Fibroblast of skin of left biceps (primary cell): ENCODE measurements at places on chromosomes 7 and 10.

GRCh38 chr10:130967161-130967560 lies 344.4 kb downstream of the TCERG1L start:
- no peak for DNase-seq

- no peak for DNase-seq
These were observed 245.2 kb downstream of the TNS3 start for GRCh38 chr7:47336472-47337425.

DNA sequence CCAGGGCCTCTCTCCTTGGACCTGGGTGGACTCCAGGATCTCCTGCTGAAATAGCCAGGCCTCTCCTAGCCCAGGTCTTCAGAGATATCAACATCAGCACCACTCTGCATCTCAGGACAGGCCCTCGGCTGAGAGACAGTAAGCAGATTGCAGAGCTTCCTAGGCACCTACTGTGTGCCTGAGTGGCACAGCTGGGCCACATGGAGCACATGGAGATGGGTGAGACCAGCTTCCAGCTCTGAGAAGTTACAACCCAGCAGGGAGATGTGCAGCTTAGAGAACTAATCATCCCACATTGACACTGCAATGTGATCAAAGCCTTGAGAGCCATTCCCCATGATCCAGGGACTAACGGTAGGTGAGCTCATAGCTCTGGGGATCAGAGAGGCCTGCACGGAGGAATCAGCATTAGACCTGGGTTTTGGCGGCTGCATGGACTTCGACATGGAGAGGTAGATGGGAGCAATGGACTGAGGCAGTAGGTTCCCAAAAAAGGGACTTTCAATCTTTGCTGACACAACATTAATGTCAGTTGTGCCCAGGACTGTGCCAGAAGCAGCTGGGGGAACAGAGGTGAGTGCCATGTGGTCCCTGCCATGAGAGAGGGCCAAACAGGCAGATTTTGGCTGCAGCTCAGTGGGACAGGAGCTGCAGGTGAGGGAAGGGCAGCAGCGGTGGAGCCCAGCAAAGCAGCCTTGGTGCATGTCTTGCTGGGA lies 76.0 kb upstream of the LEP start:
- DNase-seq = no peak

DNA sequence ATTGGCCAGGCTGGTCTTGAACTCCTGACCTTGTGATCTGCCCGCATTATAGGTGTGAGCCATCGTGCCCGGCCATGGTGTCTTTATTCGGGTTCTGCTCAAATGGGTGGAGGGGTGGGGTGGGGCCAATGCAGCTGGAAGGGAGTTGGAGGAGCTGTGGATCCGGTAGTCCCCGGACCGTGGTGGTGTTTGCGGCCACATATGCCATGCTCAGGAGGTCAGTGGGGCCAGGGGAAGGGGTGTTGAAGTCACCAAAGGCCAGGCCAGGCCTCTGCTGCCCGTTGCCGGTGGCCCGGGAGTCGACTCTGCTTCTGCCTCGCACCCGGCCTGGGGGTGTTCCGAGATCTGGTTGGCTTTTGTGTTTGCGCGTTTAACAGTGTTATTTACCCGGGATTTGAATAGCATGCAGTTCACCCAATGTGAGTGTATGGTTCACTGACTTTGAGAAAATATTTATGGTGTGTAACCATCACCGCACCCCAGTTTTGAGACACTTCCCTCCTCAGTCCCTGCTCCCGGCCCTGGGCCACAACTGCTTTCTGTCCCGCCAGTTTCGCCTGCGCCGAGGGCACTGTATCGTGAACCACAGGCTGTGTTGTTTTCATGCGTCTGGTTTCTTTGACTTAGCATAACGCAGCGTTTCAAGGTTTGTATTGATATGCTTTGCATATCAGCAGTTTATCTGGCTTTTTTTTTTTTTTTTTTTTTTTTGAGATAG lies 10.7 kb downstream of the INPP5A start:
- no peak for DNase-seq

DNA sequence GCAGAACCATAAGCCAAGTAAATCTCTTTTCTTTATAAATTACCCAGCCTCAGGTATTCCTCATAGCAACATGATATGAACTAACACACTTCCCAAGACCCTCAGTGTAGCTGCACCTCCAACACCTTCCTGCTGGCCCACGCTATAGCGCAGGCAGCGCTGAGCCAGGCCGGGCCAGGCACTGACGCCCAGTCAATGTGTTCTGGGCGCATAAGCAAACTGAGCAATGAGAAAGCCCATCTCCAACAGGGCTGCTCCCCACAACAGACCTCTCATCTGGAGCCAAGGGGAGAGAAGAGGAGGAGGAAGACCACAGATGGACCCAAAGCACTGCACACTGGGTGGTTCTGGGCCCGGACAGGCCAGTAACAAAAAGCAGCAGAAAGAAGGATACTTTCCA lies 40.8 kb downstream of the FAM53B start:
- DNase-seq = no peak

DNA sequence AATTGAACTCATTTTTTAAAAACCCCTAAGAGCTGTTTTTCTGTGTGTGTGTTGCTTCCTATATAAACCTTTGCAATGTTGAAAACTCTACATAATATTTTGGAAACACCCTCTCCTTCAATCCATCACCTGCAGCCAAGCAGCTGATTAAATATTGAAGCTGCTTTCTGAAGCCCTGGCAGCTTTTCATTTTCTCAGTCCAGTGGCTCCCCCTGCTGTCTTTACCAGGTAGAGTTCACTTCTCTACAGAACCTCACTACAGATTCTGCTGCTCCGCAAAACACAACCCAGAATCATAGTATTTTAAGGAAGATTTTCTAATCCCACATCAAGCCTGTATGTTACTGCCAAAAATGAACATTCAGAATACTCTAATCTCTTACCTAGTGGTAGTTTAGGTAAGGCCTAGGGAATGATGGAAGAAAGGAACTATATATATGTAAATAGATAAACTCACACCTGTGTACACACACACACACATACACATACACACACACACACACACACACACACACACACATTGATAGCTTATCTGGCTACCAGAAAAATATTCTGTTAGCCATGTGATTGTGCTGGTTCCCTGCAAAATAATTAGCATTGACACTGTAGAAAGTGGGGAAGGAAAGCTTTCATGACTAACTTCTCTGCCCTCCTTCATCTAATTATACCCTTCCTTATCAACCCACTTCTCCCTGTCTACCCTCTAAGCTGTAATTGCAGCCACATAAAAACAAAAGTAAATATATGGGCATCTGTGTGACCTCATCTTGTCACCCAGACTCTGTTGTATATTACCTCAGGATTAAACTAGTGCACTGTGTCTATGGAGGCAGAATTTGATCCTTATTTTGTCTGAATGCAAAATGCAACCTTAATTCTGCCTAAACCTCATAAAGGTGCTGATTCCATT lies 229.5 kb upstream of the FZD1 start:
- DNase-seq = peak; percentile 26

DNA sequence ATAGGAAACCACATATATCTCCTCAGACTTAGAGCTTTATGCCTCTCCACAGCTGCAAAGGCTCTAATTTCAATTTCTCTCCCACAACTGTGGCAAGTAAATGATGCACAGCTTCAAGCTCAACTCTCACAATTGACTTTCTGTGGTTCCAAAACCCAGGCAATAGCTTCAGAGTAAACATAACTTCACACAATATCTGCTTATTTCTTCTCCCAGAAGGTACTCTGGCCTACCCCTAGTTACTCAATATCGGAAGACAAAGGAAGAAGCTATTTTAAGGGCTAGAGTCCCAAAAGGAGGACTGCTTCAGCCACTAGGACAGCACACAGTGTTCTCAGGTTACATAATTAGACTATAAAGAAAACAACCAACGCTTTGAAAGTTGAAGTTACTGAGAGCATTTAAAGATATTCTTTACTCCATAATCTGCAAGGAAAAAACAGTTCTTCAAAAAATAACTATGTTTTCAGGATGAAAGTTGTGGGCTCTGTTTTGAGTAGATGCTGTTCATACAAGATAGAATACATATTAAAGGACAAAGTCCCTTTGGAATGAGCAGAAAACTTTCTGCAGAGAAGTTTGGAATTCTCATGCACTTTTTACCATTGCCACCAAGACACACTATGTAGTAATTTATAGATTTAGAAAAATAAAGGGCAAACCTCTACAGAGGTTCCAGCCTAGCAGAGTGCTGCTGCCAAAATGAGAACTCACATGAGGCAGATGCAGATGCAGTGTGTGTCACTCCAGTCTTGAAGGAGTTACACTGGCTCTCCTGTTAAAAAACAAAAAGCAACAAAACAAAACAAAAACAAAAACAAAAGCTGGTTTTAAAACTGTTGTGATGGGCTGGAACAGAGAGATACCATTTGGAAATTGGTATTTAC lies 81.8 kb downstream of the NT5C2 start:
- DNase-seq = no peak

DNA sequence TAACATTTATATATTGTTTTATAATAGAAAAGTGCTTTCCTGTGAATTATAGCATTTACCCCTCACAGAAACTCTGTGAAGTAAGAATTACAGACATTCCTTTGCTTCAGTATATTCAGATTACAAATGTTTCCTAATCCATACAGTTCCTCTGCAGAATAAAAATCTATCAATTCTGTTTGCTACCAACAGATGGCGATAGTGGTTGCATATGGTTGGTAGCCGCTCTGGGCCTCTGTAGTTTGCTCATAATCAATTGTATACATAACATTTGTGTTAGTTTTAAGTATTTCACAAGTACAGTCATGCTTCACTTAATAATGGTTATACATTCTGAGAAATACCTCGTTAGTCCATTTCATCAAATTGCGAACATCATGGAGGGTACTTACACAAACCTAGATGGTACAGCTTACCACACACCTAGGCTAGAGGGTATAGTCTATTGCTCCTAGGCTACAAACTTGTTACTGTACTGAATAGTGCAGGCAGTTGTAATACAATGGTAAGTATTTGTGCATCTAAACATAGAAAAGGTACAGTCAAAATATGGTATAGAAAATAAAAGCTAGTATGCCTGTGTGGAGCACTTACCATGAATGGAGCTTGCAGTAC lies 94.4 kb upstream of the STEAP4 start:
- no peak for DNase-seq

DNA sequence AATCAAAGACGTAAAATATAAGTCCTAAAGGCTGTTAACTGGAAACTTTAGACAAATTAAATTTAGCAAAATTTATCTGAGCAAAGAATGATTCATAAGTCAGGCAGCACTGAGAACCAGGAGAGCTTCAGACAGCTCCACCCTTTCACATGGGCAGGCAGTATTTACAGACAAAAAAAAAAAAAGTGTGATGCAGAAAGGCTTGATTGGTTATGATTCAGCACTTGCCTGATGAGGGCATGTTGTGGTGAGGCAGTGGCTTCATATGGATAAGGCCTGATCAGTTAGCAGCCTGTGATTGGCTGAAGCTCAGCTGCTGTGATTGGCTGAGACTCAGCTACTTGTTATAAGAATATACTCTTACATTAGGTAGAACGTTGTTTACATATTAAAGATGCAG lies 495.4 kb upstream of the POM121L12 start:
- no peak for DNase-seq

GRCh38 chr7:24354456-24354855 lies 70.5 kb downstream of the NPY start:
- DNase-seq = no peak

- no peak for DNase-seq
These were observed 17.7 kb downstream of the CCL24 start for GRCh38 chr7:75795831-75796285.
